ENCODE measurements at places on chromosomes 5 and 9.

GRCh38 chr5:108727651-108728565, 19.8 kb upstream of the FER start:
- ATAC-seq, result peak; percentile 100

- no peak for ATAC-seq
Measured at GRCh38 chr5:84478603-84479002, 93.9 kb upstream of the EDIL3 start.

GRCh38 chr5:173729079-173729765, 112.8 kb upstream of the BOD1 start:
- ATAC-seq, result no peak

- ATAC-seq, result no peak
Measured at GRCh38 chr5:12214267-12215015, 310.2 kb upstream of the CTNND2 start.

GRCh38 chr9:134890155-134890495, 9.5 kb downstream of the FCN2 start:
- no peak for ATAC-seq

DNA sequence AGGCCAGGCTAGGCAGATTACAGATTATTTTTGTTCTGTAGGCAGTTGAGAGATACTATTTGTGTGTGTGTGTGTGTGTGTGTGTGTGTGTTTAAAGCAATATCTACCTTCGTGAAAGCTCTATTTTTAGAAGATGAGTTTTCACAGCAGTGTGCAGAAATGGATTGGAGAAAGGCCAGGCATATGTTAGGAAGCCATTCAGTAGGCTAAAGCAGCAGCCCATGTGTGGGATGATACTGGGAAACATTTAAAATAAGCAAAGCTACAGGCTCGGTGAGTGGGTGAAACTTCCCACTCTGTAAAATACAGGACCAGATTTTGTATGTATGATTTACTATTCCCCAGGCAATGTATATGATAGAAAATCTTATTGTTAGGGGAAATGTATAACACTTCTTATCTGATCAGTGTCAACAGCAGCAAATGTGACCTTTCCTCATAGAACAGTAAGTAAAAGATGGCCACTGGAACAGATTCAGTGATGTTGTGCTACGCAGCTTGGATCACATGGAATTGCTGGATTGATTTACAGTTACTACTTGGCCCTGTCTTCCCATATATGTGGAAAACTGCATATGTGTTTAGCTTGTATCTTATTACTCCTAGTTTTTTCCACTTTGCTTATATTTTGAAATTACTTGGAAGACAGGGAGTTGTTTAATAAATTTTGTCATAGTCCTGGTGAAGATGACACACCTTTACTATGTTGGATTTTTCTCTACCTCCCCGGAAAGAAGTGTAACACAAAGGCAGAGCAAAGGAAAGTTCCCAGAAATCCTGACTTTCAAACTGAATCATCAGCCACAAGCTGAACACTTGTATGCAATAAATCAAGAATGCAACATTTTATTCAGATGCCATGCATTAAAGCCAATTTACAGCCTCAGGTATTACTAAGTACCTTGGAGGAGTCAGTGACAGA, 1077.7 kb upstream of the SEMA6A start:
- no peak for ATAC-seq

GRCh38 chr9:130663258-130663976, 977 bp upstream of the PRDM12 start:
- no peak for ATAC-seq

GRCh38 chr5:17156463-17156862, 61.0 kb upstream of the BASP1 start:
- no peak for ATAC-seq

GRCh38 chr9:109604781-109605180, 106.7 kb upstream of the PTPN3 start:
- no peak for ATAC-seq

GRCh38 chr9:125604196-125604595, 102.8 kb downstream of the MAPKAP1 start:
- ATAC-seq, result peak; percentile 75

DNA sequence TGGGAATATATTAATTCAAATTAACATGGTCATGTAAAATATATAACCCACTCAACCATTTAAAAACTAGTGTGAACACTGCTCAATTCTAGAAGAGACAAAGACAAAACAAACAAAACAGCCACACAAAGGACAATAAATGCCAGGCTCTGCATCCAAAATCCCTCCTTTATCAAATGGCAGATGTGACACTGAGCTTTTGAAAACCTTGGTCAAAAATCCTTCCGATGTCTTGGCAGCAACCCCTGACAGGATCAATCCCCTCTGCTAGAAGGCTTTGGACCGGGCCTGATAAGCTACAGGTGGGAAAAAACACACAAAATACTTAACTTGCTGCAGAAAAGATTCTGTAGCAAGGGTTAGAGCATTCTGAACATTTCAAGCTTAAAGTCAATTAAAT, 61.5 kb downstream of the ZFR start:
- ATAC-seq, result no peak

DNA sequence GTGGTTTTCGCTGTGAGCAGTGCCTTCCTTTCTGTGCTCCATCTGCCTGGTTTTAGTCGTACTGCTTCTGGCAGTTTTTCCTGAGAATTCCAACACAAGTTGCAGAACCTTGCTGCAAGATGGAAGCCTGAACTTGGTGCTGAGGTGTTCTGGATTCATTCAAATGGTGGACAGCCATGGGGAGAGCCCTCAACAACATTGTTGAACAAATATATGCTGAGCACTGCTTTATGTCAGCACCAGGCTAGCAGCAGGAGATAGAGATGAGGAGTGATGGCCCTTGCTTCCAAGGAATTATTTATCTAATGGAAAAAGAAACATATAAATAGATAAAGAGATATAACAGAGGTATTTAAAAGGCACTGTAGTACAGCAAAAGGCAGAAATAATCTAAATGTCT, 7.3 kb upstream of the RPS6 start:
- no peak for ATAC-seq

GRCh38 chr9:125997196-125997823, 250.1 kb downstream of the PBX3 start:
- no peak for ATAC-seq

- ATAC-seq, result peak; percentile 84
Measured at GRCh38 chr9:123232332-123232731, 36.1 kb downstream of the STRBP start.

GRCh38 chr5:142202282-142202681, 93.7 kb downstream of the NDFIP1 start:
- ATAC-seq, result no peak

DNA sequence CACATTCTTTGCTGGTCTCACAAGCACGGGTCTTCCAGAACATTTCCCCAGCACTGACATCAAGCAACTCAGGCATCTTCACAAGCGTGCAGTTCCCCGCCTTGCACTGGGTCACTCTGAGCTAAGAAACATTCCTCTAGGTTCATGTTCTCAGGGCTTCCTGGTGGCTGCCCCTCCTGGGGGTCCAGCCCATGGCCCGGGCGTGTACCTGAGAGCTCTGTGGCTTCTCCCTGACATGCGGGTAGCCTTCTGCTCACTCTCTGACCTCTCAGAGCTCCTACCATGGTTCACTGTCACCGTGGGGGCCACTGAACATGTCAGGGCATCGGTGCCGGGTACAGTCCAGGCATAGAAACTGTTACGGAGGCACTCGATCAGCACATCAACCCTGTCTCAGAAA, 87.5 kb downstream of the OLFM1 start:
- no peak for ATAC-seq

- peak; percentile 11 for ATAC-seq
Measured at GRCh38 chr9:136110082-136111061, 8.3 kb downstream of the TMEM250 start.

DNA sequence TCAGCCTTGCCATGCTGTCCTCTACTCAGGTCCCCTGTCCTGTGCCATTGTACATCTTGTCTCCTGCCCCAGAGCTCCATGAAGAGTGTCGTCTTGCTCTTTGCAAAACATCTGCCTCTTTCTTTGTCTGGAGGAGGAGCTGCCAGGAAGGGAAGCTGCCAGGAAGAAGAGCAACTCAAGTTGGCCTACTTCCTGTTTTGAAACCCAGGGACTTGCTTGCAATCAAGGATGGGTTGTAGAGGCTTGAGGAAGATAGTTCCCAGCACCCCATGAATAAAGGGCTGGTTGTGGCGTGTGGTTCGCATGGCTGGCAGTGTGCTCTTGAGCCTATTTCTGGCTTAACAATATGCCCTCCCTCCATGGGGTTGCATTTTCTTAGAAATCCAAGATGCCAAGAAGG, 53.0 kb upstream of the CPEB4 start:
- no peak for ATAC-seq

DNA sequence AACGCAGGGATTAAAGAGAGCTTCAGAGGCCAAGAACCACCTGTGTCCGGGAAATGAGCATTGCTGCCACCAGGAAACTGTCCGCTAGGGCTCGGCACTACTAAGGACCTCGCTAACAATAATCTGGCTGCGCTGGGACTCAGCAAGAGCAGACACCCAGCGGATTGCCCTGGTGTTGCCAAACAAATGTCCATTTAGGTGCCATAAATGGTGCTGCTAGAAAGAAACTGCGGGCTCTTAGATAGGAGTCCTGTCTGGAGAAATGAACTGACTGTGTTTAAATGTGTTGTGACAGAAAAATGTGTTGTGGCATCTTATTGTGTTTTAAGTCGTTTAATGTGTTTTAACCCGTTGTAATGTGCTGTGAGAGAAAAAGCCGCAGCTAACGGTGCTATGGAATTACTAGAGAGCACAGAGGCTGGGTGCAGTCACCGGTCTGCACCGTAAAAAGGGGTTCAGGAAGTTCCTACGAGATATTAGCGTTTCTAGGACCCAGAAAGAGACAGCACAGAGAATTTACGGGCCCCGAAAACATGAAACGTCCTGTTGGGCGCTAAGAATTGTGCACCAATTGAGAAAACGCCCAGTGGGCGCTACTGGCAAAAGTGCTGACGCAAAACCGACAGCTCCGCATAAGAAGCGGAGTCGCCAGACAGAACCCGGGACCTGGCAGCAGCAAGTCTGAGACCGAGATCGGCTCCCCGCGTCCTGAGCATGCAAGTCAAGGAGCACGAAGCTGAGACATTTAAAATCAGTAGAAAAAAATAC, 90.6 kb downstream of the ANXA2R start:
- ATAC-seq, result peak; percentile 23

DNA sequence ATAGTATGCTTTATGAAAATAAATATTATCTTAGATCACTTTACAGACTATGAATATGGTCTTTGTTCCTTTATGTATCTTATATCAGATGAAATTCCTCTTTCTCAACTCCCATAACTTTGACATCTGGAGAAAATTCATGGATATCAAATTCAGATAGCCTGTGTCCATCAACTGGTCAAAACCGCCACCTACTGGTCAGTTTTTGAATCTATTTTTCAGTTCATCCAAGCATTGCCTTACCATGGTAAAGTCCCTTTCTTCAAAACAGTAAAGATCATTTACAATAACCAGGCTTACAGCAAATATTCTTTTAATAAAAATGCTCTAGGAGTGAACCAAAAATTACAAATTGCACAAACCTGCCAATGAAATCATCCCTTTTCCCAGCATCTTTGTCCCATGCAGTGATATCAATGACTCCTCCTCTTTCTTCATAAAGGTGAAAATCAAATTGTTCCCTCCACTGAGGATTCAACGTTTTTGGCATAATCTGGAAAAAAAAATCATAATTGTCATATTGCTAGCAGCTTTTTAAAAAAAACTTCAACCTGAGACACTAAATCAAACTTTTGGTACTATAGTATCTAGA, 290.5 kb downstream of the SLF1 start:
- no peak for ATAC-seq

DNA sequence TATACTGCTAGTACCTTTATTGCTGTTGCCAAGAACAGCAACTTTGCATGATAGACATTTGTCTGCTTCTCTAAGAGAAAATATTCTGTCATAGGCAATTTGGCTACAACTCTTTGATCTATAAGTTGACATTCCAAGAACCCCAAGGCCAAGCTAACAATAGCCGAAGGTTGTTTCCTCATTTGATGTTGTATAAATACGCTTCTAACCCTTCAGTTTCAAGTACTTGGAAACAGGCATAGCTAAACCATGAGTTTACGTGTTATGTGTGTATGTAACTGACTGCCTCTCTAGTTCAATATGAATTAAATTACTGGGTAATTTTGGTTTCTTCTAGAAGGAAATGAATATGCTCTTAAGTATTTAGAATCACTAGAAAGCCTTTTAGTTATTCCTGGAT, 1034.0 kb downstream of the TLE4 start:
- ATAC-seq, result no peak
